ENCODE measurements at places on chromosomes 5 and 9.
A peak's percentile ranks its signal among the peaks of the same experiment; 100 is the strongest.

GRCh38 chr5:73183481-73183891, 10.5 kb downstream of the TMEM174 start:
- no peak for DNase-seq

GRCh38 chr5:76689321-76690036, 26.4 kb upstream of the F2R start:
- DNase-seq: no peak

GRCh38 chr9:128121924-128122808, 5.4 kb downstream of the PTGES2 start:
- no peak for DNase-seq

DNA sequence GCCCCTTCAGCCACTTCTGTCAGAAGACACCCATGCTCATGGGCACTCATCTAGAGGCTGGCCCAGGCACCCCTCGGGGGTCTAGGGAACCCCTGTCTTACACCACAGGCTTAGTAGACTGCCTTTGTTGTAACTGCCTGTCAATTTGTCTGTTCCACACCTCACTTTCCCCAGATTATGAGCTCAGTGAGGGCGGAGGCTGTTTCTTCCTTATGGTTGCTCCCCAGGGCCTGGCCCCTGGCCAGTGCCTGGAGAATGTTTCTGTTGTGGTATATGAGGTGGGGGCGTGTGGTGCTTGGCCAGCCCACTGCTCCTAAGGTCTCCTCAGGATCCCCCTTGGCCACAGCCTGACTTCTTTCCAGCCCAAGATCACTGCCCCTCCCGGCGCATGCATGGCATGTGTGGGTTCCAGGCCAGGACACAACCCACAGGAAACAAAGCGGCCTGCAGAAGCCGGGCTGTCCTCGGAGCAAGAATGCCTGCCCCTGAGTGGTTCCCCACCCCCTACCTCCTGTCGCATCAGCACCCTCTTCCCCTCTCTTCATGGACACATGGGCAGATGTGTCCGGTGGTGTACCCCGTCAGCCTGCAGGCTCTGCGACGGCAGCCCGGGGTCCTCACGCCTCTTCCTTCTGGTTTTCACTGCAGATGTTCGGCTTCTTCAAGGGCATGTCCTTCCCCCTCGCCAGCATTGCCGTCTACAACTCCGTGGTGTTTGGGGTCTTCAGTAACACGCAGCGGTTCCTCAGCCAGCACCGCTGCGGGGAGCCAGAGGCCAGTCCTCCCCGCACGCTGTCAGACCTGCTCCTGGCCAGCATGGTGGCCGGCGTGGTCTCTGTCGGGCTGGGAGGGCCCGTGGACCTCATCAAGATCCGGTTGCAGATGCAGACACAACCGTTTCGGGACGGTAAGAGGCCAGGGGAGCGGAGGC, 17.7 kb downstream of the SLC25A48 start:
- DNase-seq: no peak

DNA sequence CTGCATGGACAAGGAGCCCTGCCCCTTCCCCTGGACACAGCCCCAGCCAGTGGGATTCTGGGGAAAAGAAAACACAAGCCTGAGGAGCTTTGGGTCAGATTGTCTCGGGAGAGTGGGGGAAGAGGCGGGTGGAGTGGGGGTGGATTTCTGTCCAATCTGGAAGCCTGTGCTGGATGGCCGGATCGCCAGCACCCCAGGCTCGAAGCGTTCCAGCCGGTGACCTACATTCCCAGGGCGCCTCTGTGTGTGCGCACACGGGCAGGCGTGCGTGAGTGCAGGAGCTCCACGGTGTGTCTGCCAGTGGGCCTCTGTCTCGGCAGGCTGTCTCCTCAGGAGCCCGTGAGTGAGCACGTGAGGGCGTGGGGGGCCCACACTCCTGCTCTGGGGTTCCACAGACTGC, 74.3 kb upstream of the DAB2IP start:
- DNase-seq: no peak

GRCh38 chr9:89277454-89277853, 33.5 kb upstream of the CKS2 start:
- DNase-seq: no peak

- no peak for DNase-seq
Observed at GRCh38 chr9:122297512-122297911, 32.8 kb downstream of the MRRF start.

GRCh38 chr5:88230546-88231066, 38.0 kb downstream of the TMEM161B start:
- DNase-seq: no peak

DNA sequence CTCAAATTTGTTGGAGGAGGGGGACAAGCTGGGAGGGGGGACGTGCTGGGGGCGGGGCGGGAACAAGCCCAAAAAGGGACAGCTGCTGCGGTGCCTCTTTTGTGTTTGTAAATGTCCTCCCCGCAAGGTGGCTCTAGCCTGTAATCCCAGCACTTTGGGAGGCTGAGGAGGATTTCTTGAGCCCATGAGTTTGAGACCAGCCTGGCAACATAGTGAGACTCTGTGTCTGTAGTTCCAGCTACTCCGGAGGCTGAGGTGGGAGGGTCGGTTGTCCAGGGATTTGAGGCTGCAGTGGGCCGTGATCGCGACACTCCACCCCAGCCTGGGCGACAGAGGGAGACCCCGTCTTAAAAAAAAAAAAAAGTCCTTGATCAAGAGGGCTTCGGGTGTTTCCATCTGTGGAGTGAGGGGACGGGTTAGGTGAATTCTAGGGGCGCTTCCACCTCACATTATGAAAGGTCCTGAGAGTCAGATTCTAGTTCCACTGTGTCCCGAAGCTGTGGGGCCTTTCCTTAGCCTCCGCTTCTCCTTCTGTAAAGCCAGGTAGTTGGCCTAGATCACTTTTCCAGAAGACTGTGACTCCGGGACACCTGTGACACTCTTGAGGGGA, 779 bp upstream of the CTNNA1 start:
- peak; percentile 27 for DNase-seq

GRCh38 chr9:125574126-125574877, 132.7 kb downstream of the MAPKAP1 start:
- DNase-seq: no peak

GRCh38 chr9:811106-811531, 30.4 kb upstream of the DMRT1 start:
- no peak for DNase-seq

DNA sequence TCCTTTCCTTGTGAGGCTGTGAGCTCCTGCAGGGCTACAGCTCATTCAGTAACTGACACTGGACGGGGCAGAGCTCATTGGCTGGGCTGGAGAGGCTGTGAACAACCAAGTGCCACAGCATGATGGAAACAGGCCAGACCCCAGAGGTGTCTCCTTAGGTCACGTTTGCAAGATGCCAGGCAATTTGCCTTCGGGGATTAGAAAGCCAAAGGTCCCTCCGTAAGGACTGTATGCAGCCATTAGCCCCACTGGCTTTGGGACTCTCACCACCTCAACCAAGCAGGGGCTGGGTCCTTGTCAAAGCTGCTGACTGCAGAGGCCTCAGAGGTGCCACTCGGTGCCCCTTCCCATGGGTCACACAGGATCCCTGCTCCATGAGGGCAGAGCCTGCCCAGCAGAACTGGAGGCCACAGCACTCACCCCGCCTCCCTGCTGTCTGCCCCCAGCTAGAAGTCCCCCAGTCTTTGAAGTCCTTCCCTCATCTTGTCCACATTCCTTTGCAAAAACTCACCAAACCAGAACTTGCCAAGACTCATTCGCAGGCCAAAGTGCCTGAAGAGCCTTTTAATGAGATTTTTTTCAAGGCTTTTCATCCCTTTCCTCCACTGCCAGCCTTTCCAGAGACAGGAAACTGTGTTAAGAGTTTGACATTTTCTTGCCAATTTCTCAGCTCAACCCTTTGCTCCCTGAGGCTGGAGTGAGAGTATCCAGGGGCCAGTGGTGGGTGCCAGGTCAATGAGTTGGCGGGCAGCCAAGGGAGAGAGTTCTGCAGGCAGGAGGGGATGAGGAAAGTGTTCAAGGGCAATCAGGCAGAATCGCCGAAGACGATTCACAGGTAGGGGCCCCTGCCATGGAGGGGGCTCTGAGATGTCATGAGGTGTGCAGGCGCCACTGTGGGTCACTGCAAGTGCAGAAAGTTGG, 39.7 kb upstream of the SLC25A51 start:
- no peak for DNase-seq

GRCh38 chr9:121233906-121234831, 32.5 kb upstream of the RAB14 start:
- DNase-seq: no peak

DNA sequence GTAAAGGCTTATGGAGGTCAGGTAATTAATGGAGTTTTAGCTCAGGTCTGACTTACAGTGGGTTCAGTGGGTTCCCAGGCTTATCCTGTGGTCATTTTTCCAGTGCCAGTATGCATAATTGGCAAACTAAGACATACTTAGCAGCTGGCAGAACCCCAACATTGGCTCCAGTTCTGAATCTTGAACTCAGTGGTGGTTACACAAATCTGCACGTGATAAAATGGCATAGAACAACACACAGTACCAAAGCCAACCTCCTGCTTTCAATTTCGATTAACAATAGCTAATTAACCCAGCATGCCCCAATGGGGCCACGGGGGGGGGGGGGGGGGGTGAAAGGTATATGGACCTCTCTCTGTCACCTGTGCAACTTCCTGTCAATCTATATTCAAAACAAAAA, 19.0 kb upstream of the BARX1 start:
- no peak for DNase-seq

DNA sequence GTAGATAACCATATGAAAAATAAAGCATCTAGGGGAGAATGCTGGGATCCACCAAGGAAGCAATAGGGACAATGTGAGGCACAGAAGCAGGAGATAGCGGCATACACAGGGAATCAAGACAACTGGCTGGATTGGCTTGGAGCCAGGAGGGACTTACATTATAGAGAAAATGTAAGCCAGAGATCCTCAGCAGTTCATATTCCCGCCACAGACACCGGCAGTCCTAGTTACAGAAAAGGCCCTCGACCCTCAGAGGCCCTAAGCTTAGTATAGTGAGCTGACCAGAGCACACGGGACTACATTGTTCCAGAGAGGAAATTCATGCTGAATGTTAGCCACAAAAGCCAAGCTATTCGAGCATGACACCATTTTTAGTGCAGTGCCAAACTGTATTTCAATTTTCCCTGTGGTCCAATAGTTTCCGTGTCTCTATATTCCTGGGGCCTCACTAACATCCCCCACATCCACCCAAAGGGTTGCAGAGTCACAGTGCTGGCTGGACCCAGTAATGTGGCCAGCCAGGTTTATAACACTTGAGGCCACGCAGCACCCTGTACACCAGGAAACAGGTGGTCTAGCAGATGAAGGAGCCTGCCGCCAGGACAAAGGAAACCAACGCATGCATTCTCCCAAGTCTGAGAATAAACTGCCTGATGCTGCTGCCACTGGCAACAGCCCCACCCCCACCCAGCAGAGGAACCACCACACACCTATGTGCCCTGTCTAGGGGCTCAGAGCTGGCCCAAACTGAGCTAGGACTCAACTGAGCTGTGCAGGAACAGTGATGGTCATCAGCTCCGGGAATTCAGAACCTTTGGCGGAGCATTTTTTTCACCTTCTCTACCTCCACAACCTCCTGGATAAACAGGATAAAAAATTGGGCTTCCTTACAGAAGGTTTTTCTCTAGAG, 693.2 kb upstream of the CHD1 start:
- DNase-seq: no peak

- no peak for DNase-seq
Observed at GRCh38 chr9:133225171-133226011, 16.3 kb upstream of the OBP2B start.

DNA sequence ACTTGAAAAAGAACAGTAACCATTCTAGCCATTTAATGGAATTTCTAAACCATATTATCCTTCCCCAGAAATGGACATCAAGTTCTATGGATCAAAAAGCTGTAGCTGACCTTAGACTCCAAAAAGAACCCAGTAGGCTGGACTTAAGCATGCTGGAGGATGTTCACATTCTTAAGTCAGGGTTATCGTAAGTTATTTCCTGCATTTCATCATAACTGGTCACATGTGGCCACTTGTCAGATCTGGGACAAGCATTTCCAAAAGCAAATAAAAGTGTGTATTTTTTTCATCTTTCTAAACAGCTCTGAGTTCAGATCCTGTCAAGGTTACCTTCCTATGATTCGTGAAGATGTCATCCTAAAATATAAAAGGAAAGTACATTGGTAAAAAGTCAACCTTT, 274.5 kb upstream of the PTGER4 start:
- no peak for DNase-seq

DNA sequence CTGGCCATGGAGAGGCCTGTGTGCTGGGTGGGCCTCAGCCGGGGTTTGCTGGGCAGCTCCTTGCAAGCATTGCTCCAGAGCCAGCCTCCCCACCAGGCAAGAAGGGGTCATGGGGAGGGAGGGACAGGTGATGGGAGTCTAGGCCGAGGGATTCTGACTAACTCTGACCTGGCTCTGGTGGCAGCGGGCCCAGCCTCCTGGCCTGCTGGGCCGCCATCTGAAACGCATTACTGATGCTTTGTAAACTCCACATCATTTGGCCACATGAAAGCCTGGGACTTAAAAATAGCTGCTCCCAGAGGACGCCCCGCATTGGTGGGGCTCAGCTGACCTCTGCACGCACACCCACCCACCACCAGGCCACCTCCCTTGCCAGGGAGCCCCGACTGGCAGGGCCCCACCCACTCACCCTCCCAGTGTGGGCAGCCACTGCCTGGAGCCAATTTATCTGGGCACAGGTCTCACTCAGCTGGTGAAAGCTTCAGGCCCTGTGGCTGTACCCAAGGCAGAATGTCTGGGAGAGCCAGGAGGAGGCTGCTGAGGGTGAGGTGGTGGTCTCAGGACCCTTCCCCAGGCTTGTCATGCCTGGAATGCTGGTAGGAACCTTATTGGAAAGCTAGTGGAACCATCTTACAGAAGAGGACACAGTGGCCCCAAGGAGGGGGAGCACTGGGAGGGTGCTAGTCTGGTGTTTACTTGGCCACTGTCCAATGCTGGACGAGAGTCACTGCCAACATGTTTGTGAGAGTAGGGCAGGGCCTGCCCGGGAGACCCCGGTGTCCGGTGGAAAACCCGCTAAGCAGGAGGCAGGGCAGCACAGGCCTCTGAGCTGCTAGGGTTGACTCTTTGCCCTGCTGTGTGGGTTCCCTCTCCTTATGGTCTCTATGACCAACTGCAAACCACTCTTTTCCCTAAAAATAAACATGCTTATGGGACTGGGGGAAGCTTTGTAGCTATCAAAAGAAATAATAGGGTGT, 10.8 kb downstream of the TCF7 start:
- DNase-seq: no peak

- no peak for DNase-seq
Observed at GRCh38 chr5:141392429-141393198, at the start of gene PCDHGA8. Gene PCDHGA8, plus strand, starts transcription at chr5:141392633. Its CDS starts 181 bp downstream, at chr5:141392814.

DNA sequence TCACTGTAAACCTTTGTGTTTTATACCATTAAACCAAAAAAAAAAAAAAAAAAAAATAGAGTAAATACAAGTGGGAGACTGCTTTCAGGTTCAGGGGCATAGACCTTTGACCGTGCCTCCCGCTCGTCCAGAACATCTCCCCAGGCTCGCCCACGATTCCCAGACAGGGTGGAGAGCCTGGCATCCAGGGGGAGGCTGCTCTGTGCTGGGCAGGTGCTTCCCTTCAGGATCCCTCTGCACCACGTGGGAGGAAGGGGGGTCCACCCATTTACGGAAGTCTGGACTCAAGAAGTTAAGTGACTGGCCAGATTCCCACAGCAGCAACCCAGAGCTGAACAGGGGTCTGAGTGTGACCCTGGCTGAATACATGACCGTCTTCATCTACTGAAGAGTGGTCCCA, 125.4 kb upstream of the LMX1B start:
- no peak for DNase-seq

GRCh38 chr5:108884736-108885135, 137.0 kb downstream of the FER start:
- DNase-seq: no peak
